ENCODE measurements at places on chromosomes 11 and 22.

DNA sequence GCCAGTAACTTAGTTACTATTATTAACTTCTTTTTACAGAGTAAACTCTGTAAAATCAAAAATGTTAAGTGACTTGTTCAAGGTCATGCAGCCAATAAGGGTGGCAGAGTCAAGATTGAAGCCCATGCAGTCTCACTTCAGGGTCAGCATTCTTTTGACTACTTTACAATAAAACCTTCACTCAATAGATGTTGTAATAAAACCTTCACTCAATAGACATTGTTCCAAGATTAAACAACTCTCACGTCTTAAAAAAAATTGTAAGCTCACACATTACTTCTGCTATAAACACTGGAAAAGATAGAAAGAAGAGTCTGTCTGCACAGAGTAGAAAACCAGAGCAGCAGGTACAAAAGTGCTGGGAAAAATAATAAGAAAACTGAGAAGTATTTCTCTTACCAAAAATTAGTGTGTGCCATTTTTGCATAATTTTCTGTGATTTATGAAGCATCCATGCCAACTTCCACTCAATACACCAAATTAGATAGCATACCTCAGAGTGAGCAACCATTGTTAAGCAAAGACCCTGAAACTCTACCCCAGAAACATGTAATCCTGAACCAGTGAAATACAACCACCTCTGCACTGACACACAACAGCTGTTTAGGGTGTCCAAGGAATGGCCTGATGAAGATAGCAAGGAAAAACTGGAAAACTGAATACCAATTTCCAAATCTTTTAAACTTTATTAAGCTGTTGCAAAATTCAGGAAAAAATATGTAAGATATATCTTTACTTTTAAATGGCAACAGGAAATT is 4.9 kb upstream of the SOX6 start:
- no peak for DNase-seq

DNA sequence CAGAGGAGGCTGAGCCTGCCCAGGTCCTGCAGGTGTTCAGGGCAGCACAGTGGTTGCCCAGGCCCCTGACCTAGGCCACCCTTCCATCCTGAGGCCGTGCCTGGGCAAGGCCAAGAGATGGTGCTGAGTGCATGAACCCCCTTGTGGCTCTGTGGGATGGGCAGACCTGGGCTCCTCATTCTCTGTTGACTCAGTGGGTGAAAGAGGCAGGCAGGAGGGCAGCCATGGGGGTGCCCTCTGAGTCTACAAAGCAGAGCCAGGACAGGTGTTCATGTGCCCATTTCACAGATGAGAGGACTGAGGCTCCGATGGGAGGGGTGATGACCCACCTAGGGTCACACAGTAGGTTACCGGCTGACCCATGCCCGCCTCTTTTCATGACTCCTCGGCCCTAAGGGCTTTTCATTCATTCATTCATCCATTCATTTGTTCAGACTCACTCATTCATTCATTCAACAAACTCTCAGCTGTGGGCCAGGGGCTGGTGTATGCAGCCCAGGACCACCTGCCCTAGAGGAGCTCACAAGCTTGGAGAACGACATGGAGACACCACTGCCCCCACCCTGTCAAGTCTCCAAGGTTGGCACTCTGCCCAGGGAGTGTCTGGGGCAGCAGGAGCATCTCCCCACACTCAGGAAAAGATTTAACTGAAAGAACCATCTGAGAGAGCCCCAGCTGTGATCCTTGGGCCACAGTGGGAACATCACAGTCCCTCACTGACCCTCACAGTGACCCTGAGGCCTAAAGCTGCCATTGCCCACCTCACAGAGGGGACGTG is 40.5 kb downstream of the IGLL5 start:
- DNase-seq = no peak

DNA sequence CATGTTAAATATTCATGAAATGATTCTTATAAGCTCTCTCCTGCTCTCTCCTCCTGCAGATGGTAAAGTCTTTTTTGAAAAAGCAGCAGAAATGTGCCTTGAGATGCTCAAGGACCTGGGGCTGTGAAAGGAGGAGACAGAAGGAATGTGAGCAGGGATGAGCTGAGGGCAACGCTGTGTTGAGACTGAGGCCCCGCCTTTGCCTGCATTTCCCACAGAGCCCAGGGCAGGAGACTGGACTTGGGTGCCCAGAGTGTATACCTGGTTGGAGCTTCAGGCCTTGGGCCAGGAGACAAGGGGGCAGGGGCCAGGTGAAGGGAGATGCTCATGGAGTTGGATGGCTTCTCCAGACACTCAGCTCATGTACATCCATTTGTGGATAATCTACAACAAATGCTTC is 39.2 kb downstream of the CEP164 start:
- no peak for DNase-seq

DNA sequence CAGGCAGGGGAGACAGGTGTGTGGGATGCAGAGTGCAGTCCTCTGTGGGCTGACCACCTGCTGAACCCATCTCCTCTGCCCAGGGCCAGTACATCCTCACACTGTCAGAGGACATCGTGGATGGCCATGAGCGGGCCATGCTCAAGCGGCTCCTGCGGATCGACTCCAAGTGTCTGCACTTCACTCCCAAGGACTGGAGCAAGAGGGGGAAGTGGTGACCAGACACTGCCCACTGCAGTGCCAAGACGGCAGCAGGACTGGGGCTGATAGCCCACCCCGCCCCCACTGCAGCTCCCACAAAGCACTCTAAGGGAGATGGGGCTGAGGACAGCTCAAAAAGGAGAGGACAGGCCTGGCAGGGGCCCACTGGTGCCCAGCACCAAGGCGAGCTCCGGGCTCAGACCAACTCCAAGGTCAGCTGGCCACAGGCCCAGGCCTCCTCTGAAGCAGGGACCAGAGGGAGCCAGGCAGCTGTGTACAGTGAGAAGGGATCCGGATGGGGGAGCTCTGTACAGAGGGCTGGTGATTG is 1.6 kb downstream of the RNASEH2C start:
- DNase-seq = no peak

GRCh38 chr11:130825561-130825960 is 90.7 kb downstream of the SNX19 start:
- no peak for DNase-seq

DNA sequence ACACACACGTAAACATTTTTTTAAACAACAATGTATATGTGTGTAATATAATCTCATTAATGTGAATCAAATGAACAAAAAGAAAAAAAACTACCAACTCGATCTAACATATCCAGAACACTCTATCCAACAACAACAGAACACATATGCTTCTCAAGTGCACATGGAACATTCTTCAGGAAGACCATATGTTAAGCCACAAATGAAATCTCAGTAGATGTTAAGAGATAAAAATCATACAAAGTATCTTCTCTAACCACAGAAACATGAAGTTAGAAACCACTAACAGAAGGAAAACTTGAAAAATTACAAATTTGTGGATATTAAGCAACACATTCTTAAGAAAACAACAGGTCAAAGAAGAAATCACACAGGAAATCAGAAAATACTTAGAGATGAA is 25.5 kb upstream of the TMEM45B start:
- no peak for DNase-seq

DNA sequence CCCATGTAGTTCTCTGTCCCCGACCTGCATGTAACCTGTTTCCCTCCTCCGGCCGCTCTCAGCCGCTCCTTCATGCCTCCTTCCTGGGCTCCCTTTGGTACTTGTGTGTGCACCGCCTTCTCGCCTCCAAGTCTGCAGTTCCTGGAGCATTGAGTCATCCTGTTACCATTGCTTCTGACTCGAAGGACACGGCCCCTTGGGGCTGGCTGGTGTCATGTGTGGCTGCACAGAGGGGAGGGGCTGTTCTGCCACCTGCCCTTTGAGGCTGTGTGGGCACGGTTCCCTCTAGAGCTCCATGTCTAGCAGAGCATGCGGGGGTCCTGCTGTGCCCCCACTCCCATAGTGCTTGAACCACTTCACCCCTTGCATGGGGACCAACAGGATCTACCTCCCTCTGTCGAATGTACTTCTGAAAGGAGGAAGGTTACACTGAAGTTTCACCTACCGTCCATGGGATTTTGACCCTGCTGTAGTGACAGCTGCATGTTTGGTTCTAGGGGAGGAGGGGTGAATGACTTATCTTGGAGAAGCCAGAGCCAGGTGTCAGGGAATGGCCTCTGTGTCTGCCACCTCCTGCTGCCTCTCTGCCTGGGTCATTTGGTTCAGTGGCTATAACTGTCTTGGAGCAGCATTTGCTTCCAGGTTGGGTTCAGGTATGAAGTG is 39.6 kb downstream of the BCR start:
- DNase-seq = peak; percentile 87

- DNase-seq = no peak
Measured at GRCh38 chr11:55707029-55707428, 45.0 kb downstream of the OR4C6 start.

DNA sequence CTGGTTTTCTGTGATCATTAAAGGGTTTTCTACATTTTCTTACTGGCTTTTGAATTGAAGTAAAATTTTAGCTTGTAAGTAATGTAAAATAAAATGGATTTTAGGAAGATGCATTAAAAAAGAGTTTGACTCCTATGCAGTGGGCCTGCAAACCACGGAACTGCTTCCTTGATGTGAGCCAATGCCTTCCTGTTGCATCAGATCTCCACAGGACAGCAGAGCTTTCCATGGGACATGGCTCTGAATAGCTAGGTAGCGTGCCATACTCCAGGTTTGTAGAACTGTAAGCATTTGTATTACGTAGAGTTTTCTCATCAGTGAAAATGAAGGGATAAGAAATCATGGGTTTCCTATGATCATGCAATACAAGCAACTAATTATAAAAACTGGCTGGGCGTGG is 133.4 kb downstream of the SWAP70 start:
- DNase-seq = no peak

DNA sequence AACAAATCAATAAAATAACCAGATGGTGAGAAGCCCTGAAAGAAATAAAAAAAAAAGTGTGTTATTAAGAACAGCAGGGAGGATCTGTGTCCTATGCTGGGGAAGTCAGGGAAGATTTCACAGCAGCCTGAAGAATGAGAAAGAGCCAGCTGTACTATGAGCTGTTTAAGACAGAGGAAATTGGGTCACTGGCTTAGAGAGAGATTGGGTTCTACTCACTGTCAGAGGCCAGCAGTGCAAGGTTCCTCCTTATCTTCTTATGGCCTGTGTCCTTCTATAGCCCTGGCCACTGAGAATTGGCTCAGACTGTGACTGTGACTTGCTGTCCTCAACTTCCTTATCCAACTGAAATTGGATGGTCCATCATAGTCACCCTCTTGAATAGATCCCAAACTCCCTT is 54.8 kb upstream of the FDX1 start:
- DNase-seq = no peak

- no peak for DNase-seq
Measured at GRCh38 chr11:78429660-78430059, 12.0 kb upstream of the GAB2 start.

- DNase-seq = no peak
Measured at GRCh38 chr11:99366546-99366945, 345.8 kb downstream of the CNTN5 start.

GRCh38 chr11:47109051-47109726 is 67.5 kb downstream of the ARFGAP2 start:
- DNase-seq = no peak

- peak; percentile 23 for DNase-seq
Measured at GRCh38 chr11:33869481-33870422, 22.1 kb downstream of the LMO2 start.

Data from activated CD4-positive, alpha-beta memory T cell treated with anti-CD3 and anti-CD28 coated beads for 36 hours (primary cell).